Prostate gland (tissue), 2 donors: ENCODE measurements at places on chromosomes 5 and 9. TPM values are rescaled to one million over a fixed set of nuclear protein-coding genes. Genes with fewer than 3 reads are reported as not detected.
A peak's percentile ranks its signal among the peaks of the same experiment; 100 is the strongest.

DNA sequence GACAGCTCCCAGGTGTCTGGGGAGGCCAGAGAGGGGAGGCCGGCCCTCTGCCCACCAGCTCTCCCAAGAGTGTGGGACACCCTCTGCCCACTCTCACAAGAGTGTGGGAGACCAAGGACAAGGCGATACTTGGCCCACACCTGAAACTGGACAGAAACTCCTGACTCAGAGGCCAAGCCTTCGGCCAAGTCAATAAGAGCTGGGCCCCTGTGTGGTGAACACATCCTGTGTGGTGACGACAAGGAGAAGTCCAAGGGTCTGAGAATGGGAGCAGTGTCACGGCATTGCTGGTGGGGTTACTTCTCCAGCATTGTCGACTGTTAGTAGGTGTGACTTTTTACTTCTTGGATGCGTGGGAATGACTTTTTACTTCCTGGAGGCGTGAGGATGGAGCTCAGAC is 14.6 kb upstream of the F2RL1 start:
- DNase-seq = no peak

DNA sequence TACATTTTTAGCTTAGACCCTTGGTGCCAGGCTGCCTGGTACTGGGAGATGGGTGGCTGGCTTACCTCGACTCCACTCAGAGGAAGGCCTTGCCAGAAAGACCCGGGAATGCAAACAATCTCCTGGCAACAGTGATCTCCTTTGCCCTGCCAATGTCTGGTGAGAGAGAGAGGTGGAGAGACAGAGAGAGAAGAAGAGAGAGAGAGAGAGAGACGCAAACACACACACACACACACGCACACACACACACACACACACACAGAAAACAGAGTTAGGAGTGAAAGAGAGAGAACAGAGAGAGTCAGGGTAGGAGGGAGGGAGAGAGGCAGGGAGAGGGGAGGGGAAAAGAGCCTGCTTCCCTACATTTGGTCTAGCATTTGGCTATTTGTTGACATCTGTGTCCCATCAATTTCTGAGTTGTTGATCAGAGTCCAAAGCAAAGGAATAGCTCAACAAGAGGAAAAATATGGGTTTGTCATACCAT is 181.6 kb upstream of the MAP1B start:
- DNase-seq = peak; percentile 16

GRCh38 chr5:62256161-62257019 is 49.6 kb upstream of the KIF2A start:
- no peak for DNase-seq

- peak; percentile 69 for DNase-seq
Observed at GRCh38 chr5:136424835-136425584, 59.7 kb upstream of the TRPC7 start.

DNA sequence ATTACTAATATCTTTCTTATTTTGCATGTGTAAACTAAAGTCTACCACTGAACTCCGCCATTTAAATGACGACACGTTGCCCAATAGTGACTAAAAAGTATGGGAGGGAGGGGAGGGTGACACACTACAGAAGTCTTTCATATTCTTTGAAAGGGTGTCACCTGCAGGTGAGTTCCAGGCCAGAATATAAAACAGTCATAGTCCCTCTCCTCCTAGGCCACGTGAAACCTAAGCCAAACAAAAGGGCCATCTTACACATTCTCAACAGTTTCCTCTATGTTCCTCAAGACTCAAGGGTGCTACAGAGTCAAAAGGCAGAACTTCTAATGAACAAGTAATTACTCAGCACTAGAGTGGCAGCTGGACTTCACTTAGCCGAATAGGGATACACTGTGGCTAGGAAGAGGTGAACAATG is 6.4 kb downstream of the CEMIP2 start:
- no peak for DNase-seq

DNA sequence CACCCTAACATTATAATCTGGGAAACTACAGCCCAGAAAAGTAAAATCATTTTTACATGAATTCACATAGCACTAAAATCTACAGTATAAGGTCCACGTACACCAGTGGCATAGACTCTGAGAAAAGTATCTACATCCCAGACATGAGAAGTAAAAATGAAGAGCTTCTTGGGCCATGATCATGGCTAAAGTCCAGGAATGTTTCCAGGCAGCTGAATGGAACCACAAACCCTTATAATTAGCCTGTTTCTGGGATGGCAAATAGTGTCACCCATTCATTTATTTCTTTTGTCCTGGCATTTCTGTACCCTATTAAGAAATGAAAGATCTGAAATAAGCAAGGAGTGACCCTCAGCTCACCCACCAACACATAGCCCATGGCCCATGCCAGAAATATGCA is 217.9 kb downstream of the SPOCK1 start:
- DNase-seq = no peak

GRCh38 chr5:177099422-177100093 is 12.8 kb downstream of the FGFR4 start:
- no peak for DNase-seq

- DNase-seq = no peak
Observed at GRCh38 chr9:129840034-129840433, 4.8 kb downstream of the USP20 start.

DNA sequence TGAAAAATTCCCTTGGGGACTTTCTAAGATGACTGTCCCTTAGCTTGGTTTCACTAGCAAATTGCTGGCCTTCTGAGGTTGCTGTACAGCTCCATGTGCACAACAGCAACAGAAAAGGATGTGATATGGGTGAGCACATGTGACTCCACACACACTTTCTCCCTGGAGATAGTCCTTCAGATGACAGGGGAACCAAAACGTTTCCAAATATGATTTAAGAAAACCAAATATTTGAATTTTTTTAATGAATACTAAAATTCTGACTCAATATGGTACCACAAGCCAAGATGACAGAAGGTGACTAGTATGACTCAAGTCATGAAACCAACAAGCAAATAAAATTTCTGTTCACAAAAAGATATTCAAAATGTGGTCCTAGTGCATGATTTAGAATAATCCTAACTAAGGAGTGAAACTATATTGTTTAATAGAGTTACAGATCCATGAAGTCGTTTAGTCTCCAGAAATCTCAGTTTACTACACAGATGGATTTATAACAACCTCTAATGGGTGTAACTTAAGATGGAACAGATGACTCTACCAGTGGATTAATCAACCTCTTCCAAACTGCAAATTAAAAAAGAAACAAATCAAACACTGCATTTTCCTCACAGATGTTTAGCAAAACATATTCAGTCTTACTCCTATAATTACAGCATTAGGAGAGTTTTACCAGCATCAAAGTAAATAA is 144.8 kb upstream of the PIK3R1 start:
- DNase-seq = no peak

GRCh38 chr9:23962101-23962500 is 136.1 kb upstream of the ELAVL2 start:
- DNase-seq = no peak

GRCh38 chr9:83154821-83155220 is 91.9 kb upstream of the RASEF start:
- DNase-seq = no peak

DNA sequence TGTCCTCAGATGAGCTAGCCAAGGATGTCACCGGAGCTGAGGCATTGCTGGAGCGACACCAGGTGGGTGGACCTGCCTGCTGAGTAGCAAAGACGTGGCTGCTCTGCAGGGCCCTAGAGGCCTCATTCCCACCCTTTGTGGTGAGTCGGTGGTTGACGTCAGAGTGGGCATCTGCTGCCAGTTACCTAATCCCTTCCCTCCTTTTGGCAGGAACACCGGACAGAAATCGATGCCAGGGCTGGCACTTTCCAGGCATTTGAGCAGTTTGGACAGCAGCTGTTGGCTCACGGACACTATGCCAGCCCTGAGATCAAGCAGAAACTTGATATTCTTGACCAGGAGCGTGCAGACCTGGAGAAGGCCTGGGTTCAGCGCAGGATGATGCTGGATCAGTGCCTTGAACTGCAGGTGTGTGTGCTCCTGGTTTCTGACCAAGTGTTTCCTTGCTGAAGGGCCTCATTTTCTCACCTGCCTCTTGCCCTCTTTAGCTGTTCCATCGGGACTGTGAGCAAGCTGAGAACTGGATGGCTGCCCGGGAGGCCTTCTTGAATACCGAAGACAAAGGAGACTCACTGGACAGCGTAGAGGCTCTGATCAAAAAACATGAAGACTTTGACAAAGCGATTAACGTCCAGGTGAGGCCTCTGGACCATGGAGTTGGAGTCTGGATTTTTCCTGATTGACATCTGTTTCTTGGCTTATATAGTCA is 48.9 kb downstream of the DYNC2I2 start:
- peak; percentile 95 for DNase-seq

DNA sequence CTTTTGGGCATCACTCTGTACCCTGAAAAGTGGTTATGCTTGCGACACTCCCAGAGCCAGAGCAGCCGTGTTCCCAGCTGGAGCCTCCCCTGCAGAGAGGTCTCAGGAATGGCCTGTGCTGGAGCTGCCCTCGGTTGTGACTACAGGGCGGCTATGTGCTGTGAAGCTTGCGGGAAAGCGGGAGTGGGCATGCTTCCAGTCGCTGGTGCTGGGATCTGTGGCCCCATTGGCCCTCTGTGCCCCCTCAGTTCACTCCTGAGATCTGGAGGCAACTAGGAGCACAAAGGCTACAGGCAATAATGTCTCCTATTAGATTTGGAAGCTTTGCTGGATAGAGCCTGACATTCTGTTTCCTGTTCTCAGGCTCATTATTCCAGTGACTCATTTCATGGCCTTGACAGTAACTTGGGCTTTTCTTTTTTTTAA is 56.9 kb downstream of the GPR107 start:
- DNase-seq = no peak

- DNase-seq = no peak
Observed at GRCh38 chr9:12778389-12778788, 3.6 kb downstream of the LURAP1L start.

DNA sequence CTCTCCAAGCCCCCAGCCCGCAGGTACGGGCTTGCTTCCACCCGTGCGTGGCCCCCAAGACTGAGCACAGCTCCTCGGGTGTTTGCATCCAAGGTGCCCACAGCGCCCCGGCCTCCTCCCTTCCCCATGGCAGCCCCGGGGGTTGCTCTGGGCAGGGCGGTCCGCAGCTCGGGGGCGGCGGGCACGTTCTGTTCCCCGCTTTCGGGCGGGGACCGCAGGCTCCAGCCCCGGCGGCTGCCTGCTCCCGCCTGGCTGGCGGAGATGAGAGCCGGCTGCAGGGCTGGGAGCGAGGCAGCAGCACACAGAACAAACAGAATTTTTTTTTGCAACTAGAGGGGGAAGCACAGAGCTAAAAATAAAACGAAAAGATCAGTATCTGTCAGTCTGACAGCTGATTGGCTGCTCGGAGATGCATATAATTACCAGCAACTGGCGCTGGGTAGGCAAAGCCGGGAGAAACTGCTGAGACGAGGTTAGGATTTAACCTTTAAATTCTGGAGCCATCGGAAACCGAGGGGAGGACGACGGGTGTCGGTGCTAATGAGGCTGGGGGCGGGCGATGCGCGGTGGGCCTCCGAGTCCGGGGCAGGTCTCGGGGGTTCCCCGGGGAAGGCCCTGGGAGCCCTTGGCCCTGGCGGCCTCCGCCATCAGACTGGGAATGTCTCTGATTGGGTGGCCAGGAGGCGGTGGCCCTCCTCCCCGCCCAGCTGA is 142.7 kb upstream of the IER5L start:
- DNase-seq = peak; percentile 86

GRCh38 chr9:70392189-70392588 is 22.3 kb downstream of the KLF9 start:
- DNase-seq = no peak

GRCh38 chr9:12920437-12920836 is 145.6 kb downstream of the LURAP1L start:
- no peak for DNase-seq

DNA sequence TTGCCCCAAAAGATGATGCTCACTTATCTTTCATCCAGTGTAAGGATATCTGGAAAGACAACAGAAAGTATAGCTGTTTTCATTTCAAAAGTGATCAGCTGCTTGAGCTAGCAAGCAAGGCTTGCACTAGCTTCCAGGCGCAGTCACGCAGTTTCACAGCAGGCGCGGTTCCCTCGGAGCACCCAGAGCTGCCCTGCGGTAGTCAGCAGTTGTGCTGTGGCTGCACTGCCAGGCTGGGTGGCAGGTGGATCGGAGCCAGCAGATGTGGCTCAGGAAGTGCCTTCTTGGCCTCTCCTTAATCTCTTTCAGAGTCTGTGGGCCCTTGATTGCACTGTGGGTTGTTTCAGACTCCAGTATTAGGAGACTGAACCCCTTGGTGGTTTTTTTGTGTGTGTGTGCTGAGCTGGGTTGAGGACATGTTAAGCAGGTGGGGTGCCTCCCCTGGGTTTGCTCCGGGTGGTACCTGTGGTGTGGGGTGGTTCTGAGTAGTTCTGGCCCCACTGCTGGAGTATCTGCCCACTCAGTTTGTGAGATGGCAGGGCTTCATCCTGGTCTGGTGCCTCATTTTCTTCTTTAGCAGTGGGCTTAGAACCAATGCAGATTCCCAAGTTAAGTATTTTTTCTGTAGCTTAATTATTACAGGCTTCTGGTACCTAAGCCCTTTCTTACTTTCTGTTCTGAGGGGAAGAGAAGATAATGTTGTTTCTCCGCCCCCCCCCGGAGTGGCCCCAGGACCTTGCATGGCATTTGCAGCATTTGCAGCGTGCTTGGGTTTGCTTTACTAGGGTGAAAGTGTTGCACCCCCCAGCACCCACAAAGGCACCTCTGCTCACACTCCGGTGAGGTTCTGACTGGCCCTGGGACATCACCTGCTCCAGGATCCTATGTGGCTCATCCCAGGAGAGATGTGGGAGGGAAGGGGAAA is 16.4 kb downstream of the TENT4A start:
- no peak for DNase-seq

- DNase-seq = no peak
Observed at GRCh38 chr5:53276825-53277224, 167.3 kb upstream of the MOCS2 start.

DNA sequence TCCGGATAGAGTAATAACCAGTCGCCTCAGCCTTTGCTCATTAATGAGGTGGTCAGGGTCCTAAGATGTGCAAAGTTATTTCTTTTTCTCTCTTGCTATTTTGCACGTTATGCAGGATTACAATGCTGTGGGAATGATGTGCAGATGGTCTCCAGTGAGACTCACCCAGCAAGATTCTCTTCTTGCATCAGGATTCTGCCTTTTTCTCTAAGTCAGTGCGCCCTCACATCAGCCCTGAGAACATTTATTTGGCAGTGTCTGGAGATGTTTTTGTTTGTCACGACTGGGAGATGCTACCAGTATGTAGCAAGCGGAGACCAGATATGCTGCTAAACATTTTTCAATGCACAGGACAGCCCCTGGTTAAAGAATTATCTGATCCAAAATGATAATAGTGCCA is 280.3 kb upstream of the WWC1 start:
- DNase-seq = no peak

GRCh38 chr9:124273427-124274160 is 15.8 kb downstream of the NEK6 start:
- DNase-seq = no peak

GRCh38 chr5:158058208-158059120 is 199.5 kb upstream of the CLINT1 start:
- no peak for DNase-seq

Gene LCN1
- total RNA-seq = not detected

Gene LCP2
- 11.3 TPM for total RNA-seq

Gene IRX1
- total RNA-seq = 0.87 TPM

Gene IRX4
- 30.0 TPM for total RNA-seq

Gene CDX1
- not detected for total RNA-seq

Gene CAMK4
- 6.7 TPM for total RNA-seq

Gene SH3RF2
- total RNA-seq = 18.2 TPM

Gene AGPAT2
- total RNA-seq = 44.9 TPM

Gene NTNG2
- 37.4 TPM for total RNA-seq

Gene PTGER4
- 78.3 TPM for total RNA-seq

Gene ANKRD34B
- 0.18 TPM for total RNA-seq

Gene PPP6C
- total RNA-seq = 28.8 TPM

Gene KLF4
- 41.4 TPM for total RNA-seq

Gene PCDHA12
- total RNA-seq = 0.40 TPM

Gene CTNND2
- total RNA-seq = 5.5 TPM

Gene TEX48
- not detected for total RNA-seq

Gene TRIM32
- total RNA-seq = 12.4 TPM
